ENCODE measurements at places on chromosomes 11 and 22.

DNA sequence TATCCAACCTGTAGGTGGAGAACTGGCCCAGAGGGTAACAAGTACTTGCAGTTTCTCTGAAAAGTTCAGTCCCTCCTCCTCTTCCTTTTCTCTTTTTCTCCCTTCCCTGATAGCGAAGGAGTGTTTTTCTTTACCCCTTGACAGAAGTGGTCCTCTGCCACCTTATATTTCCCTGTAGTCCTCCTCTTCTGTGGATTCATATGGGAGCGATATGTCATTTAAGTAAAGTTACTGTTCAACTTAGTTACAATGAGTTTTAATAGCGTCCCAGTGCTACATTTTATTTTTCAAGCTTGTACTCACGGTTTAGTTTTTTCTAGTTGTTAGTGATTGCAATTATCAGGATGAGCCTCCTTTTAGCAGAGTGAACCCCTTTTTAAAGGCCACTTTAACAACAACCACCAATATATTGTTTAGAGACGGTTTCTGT lies 1.4 kb downstream of the PCF11 start:
- DNase-seq, result no peak

GRCh38 chr22:17943533-17944249 lies 80.7 kb downstream of the MICAL3 start:
- DNase-seq, result no peak

- no peak for DNase-seq
Measured at GRCh38 chr22:29328566-29329500, 13.3 kb upstream of the RASL10A start.

DNA sequence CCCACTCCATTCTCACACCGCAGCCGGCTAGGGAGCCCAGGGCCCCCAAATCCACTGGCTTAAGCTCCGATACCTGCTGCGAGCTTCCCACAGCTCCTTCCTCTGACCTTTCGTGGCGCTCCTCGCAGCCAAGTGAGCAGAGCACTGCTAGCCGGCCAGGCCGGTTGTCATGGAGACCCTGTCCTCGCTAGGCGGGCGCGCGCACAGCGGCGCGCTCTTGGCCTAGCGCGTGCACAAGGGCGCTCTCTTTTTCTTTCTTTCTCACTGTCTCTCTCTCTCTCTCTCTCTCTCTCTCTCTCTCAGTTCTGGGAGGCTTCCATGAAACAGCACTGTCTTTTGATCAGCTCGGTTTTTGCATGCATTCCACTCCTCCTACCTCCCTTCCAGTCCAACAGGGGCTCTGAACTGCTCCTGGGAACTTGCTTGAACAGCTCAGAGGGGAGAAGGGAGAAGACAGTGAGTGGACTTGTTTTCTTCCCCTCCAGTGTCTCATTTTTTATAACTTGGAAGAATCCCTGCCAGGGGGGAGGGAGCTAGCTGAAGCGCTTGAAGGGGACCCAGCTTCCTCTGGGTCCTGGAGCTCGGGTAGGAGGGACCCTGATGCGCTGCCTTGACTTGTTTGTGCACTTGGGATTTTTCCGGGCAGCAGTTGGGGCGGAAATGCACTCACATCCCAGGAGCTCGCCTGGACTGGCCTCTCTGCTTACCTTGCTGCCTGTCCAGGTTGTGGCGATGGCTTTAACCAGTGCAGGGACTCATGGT lies 100.3 kb upstream of the AKIP1 start:
- DNase-seq, result no peak

DNA sequence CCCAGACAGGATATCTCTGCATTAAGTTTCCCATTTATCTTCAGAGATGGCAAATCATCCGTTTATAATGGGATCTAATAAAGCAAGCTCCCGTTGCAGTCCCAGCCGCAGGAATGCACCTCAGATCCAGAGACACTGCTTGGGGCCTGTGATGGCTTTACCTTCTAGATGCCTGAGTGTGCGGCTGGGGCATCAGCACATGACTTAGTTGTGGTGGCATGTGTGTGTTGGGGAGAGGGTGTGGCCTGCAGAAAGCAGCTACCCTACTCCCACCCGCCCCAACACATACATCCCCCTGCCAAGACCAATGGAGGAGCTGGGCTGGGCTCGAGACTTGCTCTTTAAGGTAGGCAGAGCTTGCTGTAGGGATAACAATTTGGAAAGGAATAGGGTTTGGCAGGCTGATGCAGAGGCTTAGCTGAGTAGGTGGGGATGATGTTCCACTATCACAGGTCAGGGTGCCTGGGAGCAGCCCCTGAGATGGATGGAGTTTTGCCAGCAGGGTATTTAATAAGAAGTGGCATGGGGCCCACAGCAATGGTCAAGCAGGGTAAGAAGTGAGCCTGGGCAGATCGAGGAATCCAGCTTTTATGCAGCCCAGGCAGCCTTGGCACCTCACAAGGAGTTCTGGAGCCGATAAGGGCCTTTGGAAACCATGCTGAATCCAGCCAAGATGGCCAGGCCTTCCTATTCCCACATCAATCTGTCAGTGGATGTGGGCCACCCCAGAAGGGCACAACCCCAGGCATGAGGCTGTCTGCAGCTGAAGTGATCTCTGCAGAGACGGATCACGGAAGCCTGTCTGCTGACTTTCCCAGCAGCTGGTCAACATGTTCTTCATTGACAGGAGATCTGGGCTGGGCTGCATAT lies 601.3 kb downstream of the BUD13 start:
- no peak for DNase-seq
